ENCODE measurements at places on chromosomes 16 and 17.

- peak; percentile 26 for DNase-seq
Measured at GRCh38 chr16:85491058-85491771, 121.9 kb upstream of the GSE1 start.

GRCh38 chr17:7293816-7294613 is 424 bp downstream of the YBX2 start:
- DNase-seq: no peak

DNA sequence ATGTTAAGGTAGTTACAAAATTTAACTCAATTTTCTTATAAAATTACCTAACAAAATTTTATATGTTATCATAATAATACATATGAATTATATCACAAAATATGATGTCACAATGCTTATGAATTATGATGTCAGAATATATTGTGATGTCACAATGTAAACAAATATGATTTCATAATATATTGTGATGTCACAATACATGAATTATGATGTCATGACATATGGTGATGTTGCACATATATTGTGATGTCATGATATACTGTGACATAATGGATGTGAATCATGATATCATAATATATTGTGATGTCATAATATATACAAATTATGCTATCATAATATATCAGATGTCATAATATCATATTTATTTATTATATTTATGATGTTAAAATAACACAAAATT is 1879.9 kb downstream of the TP53TG3F start:
- no peak for DNase-seq

GRCh38 chr16:87263418-87264052 is 53.7 kb downstream of the C16orf95 start:
- no peak for DNase-seq

Data from central memory CD8-positive, alpha-beta T cell (primary cell).